ENCODE measurements at places on chromosomes 1 and 21. TPM values are rescaled to one million over a fixed set of nuclear protein-coding genes. Genes with fewer than 3 reads are reported as not detected.

SLC16A4 gene
- polyA plus RNA-seq: 9.9 TPM

NGF gene
- polyA plus RNA-seq: 1.9 TPM

CFHR2 gene
- polyA plus RNA-seq: not detected

KLHL17 gene
- 6.3 TPM for polyA plus RNA-seq

SHISAL2A gene
- 3.9 TPM for polyA plus RNA-seq

All from forelimb muscle (tissue), 1 donor.